ENCODE measurements at places on chromosomes 3 and 15. TPM values are rescaled to one million over a fixed set of nuclear protein-coding genes. Genes with fewer than 3 reads are reported as not detected.

SLCO2A1 gene
- 6.6 TPM for total RNA-seq

GOLGA6A gene
- total RNA-seq, result 0.97 TPM

EFCC1 gene
- total RNA-seq, result 1.4 TPM

ARHGEF26 gene
- total RNA-seq, result 39.0 TPM

GPR149 gene
- 0.71 TPM for total RNA-seq

SCAANT1 gene
- total RNA-seq, result not detected

LZTFL1 gene
- 42.7 TPM for total RNA-seq

TMEM108 gene
- total RNA-seq, result 25.1 TPM

PPP1R14D gene
- not detected for total RNA-seq

- DNase-seq, result no peak
Observed at GRCh38 chr3:72230774-72231379, 445.9 kb upstream of the PROK2 start.

- peak; percentile 41 for DNase-seq
Observed at GRCh38 chr3:24336101-24336500, 158.5 kb downstream of the THRB start.

GRCh38 chr3:100838157-100838556, 128.9 kb downstream of the TFG start:
- DNase-seq, result no peak

DNA sequence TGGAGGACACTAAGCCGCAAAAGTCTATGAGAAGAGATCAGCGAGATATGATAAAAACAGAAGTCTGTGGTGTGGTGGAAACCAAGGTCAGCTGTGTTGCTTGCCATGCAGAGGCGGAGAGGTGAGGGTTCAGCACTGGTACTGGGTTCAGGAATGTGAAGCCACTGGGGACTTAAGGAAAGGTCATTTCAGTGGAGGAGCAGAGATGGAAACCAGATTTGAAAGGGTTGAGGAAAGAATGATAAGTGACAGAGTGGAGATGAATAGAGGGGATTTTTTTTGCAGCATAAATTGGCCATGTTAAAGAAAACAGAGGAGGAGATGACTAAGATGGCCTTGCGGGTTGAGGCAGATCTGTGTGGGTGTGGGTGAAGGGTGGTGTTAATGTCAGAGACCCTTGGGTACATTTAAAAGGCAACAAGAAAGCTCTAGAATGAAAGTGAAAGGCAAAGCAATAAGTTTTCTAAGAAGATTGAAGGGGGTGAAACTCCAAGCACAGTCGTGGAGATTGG, 265.5 kb downstream of the ADAMTSL3 start:
- no peak for DNase-seq

DNA sequence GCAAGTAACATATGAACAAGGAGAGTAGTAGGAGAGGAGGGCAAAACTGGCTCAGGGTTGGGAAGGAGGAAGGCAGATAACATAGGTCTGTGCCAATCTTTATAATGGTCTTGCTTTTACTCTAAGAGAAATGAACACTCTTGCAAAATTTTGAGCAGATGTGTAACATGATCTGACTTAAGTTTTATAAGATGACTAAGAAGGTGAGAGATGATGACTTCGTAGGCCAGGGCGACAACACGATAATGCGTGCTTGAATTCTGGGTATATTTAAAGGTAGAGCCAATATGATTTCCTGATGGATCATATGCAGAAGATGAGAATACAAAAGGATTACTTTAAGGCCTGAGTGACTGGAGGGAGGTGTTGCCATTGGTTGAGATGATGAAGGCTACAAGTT, 265.4 kb upstream of the KCNMB2 start:
- DNase-seq, result no peak

DNA sequence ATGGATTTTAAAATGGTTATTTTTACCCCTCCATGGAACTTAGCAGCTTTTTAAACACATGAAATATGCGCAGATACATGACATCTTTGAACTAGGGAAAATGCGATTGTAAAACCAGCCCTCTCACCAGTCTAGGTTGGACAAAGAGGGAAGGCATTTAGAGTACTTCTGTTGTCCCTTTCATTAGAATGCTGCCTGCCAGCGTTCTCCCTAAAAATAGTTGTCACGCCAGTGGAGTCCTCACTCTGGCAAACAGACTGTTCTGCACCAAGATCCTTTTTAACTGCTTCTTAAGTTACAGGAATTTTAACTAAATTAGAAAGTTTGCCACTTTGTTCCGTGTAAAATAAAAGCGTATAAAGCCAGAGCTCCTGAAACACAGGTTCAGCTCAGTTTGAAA, 295.3 kb downstream of the VPS13C start:
- DNase-seq, result no peak

- no peak for DNase-seq
Observed at GRCh38 chr15:60648928-60649679, 170.2 kb upstream of the ICE2 start.

DNA sequence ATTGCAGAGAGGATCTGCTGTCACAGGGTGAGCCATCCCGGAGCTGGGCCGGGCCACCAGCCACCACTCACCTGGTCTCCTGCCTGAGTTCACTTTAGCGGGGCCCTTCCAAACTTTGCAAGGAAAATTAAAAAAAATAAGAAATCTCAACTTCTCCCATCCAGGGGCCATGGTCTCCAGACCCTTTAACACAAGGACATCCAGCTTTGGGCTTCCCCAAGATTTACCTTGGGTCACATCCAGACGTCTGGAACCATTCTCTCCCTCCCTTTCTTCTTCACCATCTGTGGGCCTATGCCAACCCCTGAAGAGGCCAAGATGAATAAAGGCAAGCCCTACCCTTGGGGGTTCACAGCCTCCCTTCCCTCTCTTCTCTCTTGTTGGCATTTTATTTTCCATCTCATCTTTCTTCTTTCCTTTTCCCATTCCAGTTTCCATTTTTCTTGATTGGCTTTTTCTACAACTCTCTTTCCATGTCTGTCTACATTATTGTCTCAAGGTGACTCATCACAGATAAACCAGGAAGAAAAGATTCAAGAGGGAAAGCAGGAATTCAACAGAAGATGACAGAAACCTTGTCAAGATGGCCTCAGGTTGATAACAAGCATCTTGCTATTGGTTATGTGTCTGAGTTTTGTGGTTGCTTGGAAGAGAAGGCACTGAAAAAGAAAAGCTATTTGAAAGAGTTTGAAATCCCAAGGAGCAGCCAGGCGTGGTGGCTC, 49.5 kb downstream of the ITGA11 start:
- DNase-seq, result no peak

GRCh38 chr3:3053974-3054373, 56.2 kb downstream of the IL5RA start:
- no peak for DNase-seq

DNA sequence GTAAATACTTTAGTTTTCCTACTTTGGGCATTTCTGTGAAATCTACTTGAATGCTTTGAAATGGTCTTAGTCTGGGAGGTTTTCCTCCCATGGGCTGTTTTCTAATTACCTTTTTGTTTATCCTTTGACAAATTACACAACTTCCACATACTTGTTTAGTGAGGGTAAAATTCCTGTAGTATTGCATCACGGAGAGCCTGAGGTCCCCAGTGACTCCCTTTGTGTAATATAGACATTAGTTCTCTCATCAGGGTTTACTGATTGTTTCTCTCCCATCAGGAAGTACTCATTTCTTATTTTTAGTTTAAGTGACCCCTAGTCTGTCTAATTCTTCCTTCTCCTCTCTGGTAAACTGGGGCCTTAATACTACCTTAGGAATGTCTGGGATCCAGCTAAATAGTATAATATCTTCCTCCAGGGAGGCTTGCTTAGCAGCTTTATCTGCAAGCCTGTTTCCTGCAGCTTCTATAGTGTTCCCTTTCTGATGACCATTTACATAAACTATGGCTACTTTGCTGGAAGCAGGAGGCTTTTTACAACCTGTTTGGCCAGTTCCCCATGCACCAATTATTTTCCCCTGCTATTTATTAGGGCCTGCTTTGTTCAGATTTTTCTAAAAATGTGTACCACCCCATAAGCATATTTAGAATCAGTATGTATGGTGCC, 87.2 kb upstream of the XCR1 start:
- no peak for DNase-seq

DNA sequence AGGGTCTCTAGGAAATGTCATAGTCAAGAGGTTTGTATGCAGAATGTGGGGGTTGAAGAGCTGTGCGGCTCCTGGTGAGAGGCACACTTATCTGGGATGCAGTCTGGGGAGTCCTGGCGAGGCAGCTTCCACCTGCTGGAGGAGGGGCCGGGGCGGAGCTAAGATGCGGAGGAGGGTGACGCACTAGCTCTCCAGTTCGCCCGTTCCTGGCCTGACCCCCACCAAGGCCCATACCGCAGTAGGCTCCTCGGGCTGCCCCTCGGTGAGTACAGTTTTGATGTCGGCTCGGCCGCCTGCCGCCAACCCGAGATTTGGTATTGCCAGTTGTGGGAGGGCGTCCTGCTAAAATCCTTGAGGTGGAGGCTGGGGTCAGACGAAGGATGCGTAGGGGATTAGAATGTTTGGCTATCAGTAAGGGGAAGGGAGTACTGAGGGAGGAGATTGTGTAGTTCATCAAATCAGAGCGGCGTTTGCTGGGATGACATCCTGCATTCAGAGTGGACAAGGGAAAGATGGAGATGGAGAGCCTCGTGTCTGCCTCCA, at the start of gene SCG5:
Gene SCG5 (plus strand): TSS at position 194 of the 543 bp plus-strand sequence. CDS start 1,883 bp downstream, outside the sequence.
- DNase-seq, result peak; percentile 92

DNA sequence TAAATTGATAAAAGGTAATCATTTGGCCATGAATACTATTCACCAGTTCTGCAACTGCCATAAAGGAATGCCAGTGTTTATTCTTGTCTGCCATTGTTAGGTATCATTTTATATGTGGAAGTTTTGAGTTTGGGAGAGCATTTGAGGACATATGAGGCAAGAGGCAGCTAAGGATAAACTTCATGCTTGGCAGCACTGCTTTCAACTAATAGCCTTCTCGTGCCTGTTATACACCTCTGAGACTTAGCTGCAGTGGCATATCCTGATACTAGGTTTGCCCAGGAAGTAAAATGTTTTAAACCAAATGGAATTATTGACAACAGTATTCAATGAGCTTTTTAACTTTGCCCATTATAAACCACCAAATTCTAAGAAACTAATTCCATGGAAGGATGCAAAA, 126.0 kb upstream of the DPH6 start:
- no peak for DNase-seq

GRCh38 chr3:131962982-131963381, 71.8 kb downstream of the CPNE4 start:
- no peak for DNase-seq

GRCh38 chr3:49311283-49311682, 28.6 kb downstream of the USP4 start:
- no peak for DNase-seq

- DNase-seq, result no peak
Observed at GRCh38 chr3:22296601-22297000, 545.6 kb upstream of the ZNF385D start.

- DNase-seq, result no peak
Observed at GRCh38 chr3:19881036-19881435, 53.0 kb downstream of the EFHB start.

- no peak for DNase-seq
Observed at GRCh38 chr3:138846262-138846791, 11.6 kb upstream of the PIK3CB start.

GRCh38 chr15:33846862-33847261, 121.4 kb upstream of the CHRM5 start:
- no peak for DNase-seq

DNA sequence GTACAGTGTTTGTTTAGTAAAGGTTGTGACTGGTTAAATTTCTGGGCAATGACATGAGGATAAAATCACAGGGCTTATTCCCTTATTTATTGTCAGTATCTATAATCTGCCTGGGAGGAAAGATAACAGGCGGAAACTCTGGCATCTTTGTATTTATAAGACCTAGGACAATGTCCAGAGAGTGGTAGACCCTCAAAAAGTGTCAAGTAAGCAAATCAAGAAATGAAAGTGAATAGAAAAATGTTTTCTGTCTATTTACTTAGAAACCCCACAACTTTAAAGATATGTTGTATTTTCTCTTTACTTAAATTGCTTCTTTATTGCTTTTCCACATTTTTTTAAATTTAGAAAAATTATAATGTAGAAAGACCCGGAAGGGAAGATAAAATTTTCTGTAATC, 544.6 kb downstream of the EDEM1 start:
- DNase-seq, result no peak

GRCh38 chr3:118801899-118802298, 232.7 kb downstream of the IGSF11 start:
- no peak for DNase-seq

- peak; percentile 52 for DNase-seq
Observed at GRCh38 chr15:62558640-62559380, 393.7 kb upstream of the C2CD4B start.

DNA sequence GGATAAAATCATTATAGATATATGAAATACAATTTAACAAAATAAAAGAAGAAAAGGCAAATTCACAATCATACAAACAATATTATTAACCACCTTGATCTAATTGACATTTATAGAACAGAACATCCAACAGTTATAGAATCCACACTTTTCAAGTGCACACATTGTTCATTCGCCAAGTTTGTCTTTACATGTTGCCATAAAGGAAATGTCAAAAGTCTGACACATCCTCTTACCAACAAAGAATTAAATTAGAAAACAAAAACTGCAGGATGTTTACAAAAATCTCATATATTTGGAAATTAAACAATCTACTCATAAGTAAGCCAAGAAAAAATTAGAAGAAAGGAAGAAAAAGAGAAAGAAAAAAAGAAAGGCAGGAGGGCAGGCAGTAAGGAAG, 909.2 kb upstream of the EPHA6 start:
- no peak for DNase-seq

DNA sequence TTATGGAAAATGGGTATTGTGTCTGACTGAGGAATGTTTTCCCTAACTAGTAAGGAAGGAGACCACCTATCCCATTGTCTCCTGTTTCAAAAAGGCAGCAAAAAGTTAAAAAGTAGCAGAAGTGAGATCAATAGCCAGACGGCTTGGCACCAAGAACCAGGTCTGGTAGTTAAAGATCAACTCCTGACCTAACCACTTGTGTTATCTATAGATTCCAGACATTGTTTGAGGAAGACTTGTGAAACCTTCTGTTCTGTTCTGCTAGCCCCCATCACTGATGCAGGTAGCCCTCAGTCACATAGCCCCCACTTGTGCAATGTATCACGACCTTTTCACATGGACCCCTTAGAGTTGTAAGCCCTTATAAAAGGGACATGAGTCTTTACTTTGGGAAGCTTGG, 46.3 kb upstream of the C2CD4B start:
- no peak for DNase-seq

- no peak for DNase-seq
Observed at GRCh38 chr3:15438983-15439382, 11.6 kb downstream of the EAF1 start.

DNA sequence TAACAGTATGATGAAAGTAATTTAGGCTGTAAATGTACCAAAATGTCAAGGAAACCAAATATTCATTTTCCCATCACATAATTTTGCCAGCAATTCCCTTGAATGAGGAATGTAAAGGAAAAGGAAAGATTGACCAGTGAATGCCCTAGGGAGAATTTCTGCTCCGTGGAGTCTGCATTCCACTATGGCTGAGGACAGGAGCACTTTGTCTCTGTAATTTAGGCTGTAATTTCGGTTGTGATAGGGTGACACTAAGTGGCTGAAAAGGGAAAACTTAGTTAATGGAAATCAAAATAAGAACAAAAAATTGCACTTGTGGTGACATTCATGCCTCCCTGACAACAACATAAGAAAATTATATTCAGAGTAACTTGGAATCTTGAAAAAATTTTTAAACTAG, 8.3 kb upstream of the TMEM207 start:
- no peak for DNase-seq
